ENCODE measurements at places on chromosomes 13 and 19.

GRCh38 chr19:20471431-20471830, 94.2 kb downstream of the ZNF737 start:
- DNase-seq: no peak

- DNase-seq: no peak
These were observed 1.6 kb downstream of the TRIM28 start for GRCh38 chr19:58545286-58546018.

- DNase-seq: no peak
These were observed 44.5 kb downstream of the ACTN4 start for GRCh38 chr19:38691938-38692457.

DNA sequence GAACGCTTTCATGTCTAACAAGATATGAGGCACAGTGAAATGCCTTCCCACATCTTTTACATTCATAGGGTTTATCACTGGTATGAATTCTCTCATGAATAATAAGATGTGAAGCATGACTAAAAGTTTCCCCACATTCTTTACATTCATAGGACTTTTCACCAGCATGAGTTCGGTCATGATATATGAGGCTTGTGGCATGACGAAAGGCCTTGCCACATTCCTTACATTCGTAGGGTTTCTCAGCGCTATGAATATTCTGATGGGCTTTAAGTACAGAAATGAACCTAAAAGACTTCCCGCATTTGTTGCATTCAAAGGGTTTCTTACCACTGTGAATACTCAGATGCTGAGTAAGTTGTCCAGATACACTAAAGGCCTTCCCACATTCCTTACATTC, 21.3 kb downstream of the ZNF607 start:
- no peak for DNase-seq

GRCh38 chr19:3071768-3072167, 9.5 kb upstream of the TLE5 start:
- no peak for DNase-seq

DNA sequence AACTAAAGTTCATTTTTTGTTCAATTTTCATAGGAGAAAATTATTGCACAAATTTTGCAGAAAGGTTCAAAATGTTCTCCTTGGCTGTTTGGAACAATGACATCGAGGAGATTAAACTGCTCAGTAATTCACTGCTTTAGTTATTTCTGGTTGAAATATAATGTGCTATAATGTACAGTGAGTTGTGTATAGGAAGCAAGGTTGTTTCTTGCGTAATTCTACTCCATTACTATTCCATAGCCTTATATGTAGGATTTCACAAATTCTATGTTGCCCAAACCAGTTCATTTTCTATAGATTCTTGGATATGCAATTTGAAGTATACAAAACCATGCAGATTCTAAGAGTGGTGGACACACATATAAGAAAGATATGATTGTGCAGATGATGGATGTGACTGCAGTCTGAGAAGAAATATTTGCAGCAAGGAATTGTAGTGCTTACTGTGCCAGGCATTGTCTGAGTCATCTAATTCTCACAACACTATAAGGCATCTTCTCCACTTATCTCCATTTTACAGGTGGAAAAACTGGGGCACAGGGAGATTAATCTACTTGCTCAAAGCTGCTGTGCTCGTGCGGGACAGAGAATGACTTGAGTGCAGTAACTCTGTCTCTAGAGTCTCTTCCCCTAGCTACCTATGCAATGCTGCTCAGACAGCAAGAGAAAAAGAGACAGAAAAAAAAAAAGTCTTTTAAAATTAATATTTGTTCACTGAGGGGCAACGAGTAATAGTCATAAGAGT, 515.5 kb downstream of the MYO16 start:
- DNase-seq: no peak

DNA sequence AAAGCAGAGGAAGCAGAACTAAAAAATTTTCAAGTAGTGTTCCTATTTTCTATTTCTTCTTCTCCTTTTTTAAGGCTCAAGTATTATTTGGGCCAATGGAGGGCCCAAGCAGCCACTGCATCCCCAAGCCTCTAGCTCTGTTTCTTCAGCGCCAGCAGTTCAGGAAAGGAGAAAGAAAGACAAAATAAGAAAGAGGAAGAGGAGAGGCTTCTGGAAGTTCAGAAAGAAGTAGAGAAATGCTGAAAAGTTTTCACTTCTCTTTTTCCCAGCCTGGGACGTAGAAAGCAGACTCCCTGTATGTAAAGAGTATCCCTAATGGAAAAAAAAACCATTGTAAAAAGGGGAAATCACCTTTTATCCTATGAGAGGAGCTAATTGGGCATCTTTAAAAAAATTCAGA, 165.5 kb upstream of the KLF12 start:
- no peak for DNase-seq

- no peak for DNase-seq
These were observed 32.7 kb upstream of the ZNF254 start for GRCh38 chr19:24054044-24054935.

GRCh38 chr13:28128030-28128429, 10.3 kb upstream of the PAN3 start:
- DNase-seq: no peak

DNA sequence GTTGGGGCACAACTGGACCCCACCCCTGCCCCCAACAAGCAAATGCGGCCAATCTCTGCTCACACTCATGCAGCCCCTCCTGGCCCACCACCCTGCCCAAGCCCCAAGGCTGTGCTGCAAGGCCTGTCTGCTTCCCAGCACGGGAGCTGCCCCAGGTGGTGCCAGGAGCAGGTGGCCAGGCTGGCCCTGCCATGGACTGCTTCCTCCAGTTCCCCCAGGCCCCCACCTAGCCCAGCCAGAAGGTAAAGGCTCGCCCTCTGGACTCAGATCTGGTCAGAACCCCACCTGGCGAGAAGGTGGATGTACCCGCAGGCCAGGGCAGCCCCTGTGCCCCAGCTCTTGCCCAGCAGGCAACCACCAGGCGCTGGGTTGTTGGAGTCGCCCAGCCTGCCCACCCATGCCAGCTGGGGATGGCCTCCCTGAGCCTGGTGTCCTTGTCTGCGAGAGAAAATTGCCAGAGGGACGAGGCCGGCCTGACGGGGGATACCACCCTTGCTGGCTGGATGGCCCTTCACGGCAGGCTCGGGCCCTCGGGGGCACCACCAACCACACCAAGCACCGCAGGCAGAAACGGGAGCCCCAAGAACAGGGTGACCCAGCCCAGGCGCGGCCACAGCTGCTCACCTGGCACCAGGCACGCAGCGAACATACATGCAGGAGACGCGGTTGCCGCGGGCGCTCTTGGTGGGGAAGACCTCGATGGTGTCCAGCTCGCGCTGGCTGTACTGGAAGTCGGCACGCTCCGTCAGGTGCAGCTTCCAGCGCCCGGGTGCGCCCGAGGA, 4.5 kb downstream of the ABHD17A start:
- no peak for DNase-seq

DNA sequence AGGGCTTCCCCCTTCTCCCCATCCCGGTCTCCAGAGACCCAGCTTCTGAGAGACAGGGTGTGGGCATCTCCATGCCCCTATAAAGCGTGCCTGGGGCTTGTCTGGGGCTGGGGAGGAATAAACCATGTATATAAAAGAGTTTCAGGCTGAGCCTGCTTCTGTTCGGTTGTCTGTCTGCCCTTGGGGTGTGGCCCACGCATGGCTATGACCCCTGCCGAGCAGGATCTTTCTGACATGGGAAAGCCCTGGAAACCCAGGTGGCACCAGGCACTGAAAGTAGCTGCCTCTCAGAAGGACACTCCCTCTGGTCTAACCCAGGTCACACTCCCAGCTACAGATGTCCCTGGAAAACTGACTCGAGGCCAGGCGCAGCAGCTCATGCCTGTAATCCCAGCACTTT, 8.2 kb downstream of the TMEM59L start:
- no peak for DNase-seq

GRCh38 chr13:83350569-83350968, 531.7 kb downstream of the SLITRK1 start:
- DNase-seq: no peak

DNA sequence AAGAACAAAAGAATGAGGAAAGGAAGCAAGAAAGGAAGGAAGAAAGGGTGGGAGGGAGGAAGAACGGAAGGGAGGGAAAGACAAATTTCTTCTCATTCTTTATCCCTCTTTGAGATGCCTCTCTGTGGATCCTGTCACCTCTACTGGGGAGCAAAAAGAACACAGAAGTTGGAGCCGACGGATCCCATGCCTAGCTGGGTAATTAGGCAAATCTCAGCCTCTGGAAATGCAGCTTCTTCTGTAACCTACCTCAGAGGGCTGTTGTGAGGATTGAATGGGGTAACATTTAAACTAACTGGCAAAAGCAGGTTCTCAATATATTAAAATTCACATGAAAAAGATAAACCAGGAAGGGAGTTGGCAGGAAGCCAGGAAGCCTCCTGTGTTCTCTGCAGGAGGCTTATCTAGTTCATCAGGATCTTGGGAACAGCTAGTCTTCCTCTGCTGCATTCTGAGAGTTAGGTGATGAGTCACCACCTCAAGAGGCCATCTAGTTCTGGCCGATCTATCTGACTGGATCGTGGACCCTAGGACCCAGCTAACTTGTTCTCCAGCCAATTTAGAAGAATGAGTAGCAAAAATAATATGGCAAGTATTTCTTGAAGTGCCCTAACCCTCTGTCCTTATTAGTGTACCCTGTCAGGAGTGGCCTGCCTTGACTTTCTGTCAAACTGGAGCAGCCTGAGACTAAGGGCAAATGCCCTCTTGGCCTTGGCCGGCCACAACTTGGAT, 15.2 kb upstream of the CPB2 start:
- no peak for DNase-seq

DNA sequence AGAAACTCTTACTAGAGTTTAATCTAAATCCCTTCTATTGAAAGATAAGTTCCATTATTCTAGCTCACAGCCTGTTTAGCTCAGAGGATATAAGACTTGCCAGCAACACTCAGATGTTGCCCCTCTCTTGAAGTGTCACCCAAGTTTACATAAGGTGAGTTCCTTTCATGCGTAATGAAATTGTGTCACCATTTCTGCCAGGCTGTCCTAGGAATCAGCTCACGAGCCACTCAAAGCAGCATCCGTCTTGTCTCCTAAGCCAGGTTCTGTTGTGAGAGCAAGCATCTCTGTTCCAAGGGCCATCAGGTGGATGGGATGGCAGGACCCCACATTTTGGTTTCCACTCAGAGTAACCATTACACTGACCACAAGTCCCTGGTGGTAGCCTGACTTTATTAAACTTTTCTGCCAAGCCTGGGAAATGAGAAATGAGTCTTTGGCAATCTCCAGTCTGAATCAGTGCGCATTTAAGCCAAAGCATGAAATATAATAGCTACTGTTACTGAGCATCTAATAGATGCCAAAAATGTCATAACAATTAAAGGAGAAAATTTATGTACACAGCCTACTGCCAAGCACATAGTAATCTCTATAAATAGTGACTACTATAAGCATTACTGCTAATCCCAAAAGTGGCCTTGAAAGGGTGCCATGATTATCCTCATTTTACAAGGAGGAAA, 179.6 kb upstream of the MIR17HG start:
- DNase-seq: no peak

DNA sequence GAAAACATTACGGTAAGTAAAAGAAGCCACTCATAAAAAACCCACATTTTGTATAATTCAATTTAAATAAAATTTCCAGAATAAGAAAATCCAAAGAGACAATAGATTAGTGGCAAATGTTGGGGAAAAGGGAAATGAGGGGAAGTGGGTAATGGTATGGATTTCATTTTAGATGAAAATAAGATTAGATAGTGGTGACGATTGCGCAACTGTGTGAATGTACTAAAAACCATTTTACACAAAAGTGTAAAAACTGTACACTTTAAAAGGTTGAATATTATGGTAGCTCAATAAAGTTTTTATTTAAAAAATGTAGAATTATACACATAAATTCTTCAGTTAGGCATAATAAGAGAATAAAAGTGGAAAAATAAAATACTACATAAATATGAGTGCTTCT, 3.7 kb downstream of the MBD3L1 start:
- DNase-seq: no peak

DNA sequence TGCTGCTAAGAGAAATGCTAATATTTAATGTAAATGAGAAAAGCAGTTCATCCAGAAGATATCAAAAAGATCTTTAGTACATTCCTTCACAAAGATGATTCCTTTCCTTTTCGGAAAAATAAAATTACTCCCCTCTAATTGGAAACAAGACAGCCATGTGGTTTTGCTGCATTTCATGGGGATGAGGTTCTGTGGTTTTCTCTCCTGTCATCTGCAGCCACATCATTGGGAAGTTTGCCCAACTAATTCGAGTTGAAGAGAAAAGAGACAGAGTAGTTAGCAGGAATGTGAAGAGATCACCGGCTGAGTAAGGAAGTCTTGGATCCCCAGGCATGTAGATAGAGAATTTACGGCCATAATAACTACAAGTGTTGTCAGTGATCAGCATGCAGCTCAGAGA, 122.1 kb downstream of the CYSLTR2 start:
- DNase-seq: no peak

DNA sequence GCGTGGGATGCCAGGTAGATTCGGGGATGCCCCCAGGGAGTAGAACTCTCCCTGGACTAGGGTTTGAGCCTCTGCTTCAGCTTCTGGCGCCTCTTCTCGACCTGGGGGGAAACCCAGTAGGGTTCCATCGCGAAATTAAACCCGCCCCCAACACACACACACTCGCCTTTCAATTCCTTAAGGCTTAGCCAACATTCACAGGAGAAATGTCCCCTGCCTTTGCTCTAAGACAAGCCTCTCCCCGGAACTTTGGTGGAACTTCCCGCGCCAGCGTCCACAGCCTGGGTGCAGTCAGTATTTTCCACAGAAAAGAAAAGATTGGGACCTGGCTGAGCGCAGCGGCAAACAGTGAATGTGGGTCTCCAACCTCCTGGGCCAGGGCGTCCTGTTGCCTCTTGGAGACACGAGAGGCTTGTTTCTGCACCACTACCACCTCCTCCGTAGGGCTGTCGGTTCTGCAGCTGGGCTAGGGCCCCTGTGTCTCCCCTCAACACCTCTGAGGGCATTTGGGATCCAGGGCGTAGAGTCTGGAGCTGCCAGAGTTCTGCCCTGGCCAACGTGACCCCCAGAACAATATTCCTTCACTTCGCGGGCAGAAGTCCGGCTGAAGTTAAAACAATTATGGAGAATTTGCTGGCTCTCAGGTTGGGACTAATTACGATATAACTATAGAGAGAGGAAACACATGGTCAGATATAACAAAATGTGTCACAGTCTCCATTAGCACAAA, 3.2 kb downstream of the PDX1 start:
- no peak for DNase-seq

GRCh38 chr13:28012383-28012782, 23.9 kb upstream of the URAD start:
- DNase-seq: no peak

DNA sequence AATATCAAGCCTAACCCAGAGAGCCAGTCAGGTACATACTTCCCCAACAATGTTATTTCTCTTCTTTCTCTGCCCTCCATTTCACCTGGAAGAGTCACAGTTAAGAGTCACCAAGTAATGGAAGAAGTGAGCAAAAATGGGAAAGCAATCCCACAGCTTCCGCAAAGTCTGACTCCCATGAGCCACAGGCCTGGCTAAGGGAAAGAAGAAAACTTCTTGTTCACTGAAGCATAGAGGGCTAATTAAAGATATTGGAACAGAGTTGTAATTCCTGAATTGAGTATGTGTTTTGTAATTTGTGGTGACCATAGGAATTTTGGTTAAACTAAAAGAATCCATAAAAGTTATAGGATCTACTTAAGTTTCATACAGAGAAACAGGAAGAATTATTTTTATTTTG, 830.9 kb upstream of the PCDH20 start:
- DNase-seq: no peak

Data from activated T-helper 1 cell treated with anti-CD3 and anti-CD28 coated beads, Interleukin-2, amount 50 U/mL, for 16 hours (primary cell).